ENCODE measurements at places on chromosomes 13 and 19. TPM values are rescaled to one million over a fixed set of nuclear protein-coding genes. Genes with fewer than 3 reads are reported as not detected.

Gene C5AR1
- not detected for polyA plus RNA-seq

Gene KLF5
- polyA plus RNA-seq = 0.79 TPM

Gene ZNF726
- 1.6 TPM for polyA plus RNA-seq

Gene MATK
- 142 TPM for polyA plus RNA-seq

Gene FAM216B
- polyA plus RNA-seq = not detected

GRCh38 chr19:34075661-34076091 is 96.6 kb upstream of the LSM14A start:
- H3K36me3 ChIP-seq = no peaks in the 10 kb centered on the region
- no peaks in the 10 kb centered on the region for H3K27me3 ChIP-seq
- H3K4me1 ChIP-seq = no peaks in the 10 kb centered on the region
- H3K27ac ChIP-seq = no peak overlapping the region
- H3K4me3 ChIP-seq = no peak overlapping the region

GRCh38 chr19:39544226-39544903 is 4.4 kb upstream of the EID2 start:
- peaks cover 39% of the 10 kb centered on the region for H3K4me1 ChIP-seq
- no peaks in the 10 kb centered on the region for H3K27me3 ChIP-seq
- DNase-seq = no peak
- H3K4me3 ChIP-seq = no peak overlapping the region
- no peaks in the 10 kb centered on the region for H3K36me3 ChIP-seq

- DNase-seq = no peak
- no peaks in the 10 kb centered on the region for H3K27me3 ChIP-seq
- H3K27ac ChIP-seq = peak overlapping the region; percentile 33
Measured at GRCh38 chr19:8512115-8512967, 1.6 kb downstream of the ZNF414 start.

DNA sequence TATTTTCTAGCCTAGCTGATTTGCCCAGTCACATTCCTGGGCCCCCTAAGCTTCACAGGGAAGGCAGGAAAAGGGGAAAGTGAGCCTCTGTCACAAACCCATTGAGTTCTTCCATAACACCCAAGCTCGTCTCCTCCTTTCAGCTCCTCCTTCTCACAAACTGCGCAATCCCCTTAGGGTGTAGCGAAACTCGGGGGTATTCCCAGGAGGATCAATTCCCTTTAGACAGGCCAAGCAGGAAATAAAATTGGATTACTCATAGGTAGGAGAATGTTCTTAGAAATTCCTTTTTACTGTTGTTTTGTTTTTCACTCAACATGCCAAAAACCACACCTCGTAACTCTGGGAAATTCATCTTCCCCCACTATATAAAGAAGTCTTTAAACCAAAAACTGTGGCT is 139.3 kb downstream of the IRS2 start:
- no peak overlapping the region for H3K4me3 ChIP-seq
- H3K27ac ChIP-seq = no peak overlapping the region
- no peak for DNase-seq
- no peaks in the 10 kb centered on the region for H3K4me1 ChIP-seq
- no peaks in the 10 kb centered on the region for H3K36me3 ChIP-seq

DNA sequence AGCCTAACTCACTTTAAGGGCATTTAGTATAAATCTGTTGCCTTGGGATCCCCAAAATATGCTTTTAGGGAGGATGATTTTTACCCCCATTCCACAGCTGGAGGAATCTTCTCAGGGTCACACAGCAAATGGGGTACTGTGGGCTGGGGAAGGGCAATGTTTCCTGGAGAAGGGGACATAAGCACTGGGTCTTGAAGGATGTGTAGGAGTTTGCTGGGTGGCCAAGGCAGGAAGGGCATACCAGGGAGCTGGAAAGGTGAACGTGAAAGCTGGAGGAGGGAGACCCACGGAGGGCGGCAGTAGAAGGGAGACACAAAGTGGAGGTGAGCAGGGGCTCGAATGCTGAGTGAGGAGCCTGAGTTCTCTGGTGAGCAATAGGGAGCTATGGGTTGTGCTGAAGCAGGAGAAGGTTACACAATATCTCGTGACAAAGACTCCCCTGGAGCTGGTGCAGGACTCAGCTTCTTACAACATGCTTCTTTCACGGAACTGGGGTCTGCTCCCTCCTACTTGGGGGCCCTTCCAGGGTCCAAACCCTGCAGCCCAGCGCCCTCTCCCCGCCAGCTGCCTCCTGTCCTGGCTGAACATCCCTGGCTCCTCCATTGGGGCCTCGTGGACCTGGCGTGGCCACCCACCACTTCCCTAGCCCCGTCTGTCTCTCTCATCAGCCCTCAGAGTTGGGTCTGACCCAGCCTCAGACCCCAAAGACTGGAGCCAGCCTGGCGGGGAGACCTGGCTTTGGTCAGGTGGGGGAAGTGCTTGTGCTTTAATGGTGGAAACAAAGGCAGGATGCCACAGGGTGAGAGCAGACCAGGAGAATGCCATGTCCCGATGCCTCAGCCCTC is 11.1 kb downstream of the CILP2 start:
- DNase-seq = no peak
- no peak overlapping the region for H3K4me3 ChIP-seq
- no peaks in the 10 kb centered on the region for H3K27me3 ChIP-seq
- H3K4me1 ChIP-seq = no peaks in the 10 kb centered on the region
- no peak overlapping the region for H3K27ac ChIP-seq

DNA sequence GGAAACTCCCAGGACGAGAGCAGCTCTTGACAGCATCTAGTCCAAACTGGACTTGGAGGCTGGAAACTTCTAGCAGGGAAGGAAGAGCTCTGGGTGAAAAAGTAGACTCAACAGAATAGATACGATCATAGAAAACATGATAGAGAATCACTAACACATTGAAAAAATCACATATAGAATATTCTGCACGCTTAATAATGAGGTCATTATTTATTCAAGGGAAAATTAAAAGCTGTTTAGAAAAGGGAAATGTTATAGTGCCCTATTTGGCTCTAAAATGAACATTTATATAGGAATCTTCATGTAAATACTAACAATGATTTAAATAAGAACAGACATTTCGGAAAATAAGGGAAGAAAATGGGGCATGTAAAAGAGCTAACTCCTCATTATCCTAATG is 15.1 kb downstream of the KL start:
- no peak for DNase-seq
- no peaks in the 10 kb centered on the region for H3K4me1 ChIP-seq
- no peaks in the 10 kb centered on the region for H3K36me3 ChIP-seq
- H3K27ac ChIP-seq = no peak overlapping the region
- no peak overlapping the region for H3K4me3 ChIP-seq

GRCh38 chr19:49988433-49988832 is 27.5 kb upstream of the SIGLEC11 start:
- H3K36me3 ChIP-seq = peaks cover 25% of the 10 kb centered on the region
- no peaks in the 10 kb centered on the region for H3K27me3 ChIP-seq
- DNase-seq = no peak
- H3K27ac ChIP-seq = no peak overlapping the region
- H3K4me3 ChIP-seq = no peak overlapping the region
- no peaks in the 10 kb centered on the region for H3K4me1 ChIP-seq

- DNase-seq = no peak
- H3K4me1 ChIP-seq = peaks cover 40% of the 10 kb centered on the region
- no peak overlapping the region for H3K27ac ChIP-seq
- no peaks in the 10 kb centered on the region for H3K27me3 ChIP-seq
- H3K4me3 ChIP-seq = no peak overlapping the region
Measured at GRCh38 chr19:47239152-47239551, 8.2 kb upstream of the BBC3 start.

GRCh38 chr13:43686557-43686956 is 100.2 kb downstream of the ENOX1 start:
- no peak overlapping the region for H3K4me3 ChIP-seq
- H3K4me1 ChIP-seq = no peaks in the 10 kb centered on the region
- no peak for DNase-seq
- no peak overlapping the region for H3K27ac ChIP-seq
- no peaks in the 10 kb centered on the region for H3K36me3 ChIP-seq

DNA sequence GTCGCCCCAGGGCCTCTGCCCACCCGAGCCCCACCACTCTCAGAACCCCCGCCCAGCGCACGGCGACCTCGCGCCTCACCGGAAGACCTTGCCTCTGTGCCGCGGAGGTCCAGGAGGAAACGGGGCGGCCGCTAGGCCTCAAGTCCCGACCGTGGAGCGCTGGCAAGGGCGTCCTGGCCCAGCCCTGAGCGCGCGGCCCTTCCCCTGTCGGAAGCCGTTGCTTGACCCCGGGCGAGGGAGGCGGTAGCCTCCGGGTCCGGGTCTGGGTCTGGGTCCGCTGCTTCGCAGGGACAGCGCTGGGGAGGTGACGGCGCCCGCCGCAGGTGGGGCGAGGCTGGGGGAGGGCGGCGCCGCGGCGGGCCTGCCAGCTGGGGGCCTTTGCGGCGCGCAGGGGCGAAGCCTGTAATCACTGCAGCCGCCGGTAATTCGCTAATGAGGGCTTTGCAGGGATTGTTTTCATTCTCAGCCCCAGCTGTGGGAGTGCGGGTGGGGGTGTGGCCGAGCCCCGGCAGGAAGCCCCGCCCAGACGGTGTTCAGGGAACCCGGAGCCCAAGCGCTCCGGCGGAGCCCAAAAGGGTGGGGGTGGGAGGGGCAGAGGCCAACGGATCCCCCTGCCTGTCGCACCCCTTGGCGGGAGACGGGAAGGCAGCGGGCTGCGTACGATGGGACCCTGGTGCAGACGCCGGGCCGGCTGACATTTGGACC is 8.6 kb downstream of the C19orf25 start:
- H3K36me3 ChIP-seq = no peaks in the 10 kb centered on the region
- H3K4me3 ChIP-seq = peak overlapping the region; percentile 61
- DNase-seq = peak; percentile 52

- no peak overlapping the region for H3K27ac ChIP-seq
- no peak for DNase-seq
- H3K27me3 ChIP-seq = peaks cover 9% of the 10 kb centered on the region
Measured at GRCh38 chr19:296476-297225, 5.4 kb upstream of the PLPP2 start.

GRCh38 chr13:92413452-92413851 is 813.2 kb upstream of the GPC6 start:
- DNase-seq = no peak
- H3K36me3 ChIP-seq = no peaks in the 10 kb centered on the region
- H3K27me3 ChIP-seq = no peaks in the 10 kb centered on the region
- H3K27ac ChIP-seq = no peak overlapping the region
- no peak overlapping the region for H3K4me3 ChIP-seq

- H3K4me3 ChIP-seq = no peak overlapping the region
- no peaks in the 10 kb centered on the region for H3K4me1 ChIP-seq
- DNase-seq = no peak
Measured at GRCh38 chr13:105446197-105446596, 1089.3 kb downstream of the EFNB2 start.

Data from CD8-positive, alpha-beta memory T cell (primary cell).